ENCODE measurements at places on chromosomes 4 and X.

DNA sequence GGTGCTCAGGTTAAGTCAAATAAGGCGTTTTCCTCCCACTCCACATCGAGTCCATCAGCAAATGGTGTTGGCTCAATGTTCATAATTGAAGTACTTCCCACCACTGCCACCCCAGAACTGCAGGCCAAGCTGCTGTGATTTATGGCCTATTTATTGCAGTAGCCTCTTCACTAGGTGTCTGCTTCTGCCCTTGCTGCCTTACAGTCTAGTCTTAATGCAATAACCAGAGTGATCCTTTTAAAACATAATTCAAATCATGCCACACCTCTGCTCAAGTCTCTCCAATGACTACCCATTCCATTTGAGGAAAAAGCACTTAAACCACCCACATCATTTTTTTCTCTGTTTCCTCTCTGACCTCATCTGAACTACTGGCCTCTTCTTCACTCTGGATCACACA lies 220.3 kb downstream of the KCNIP4 start:
- no peak for DNase-seq

- DNase-seq = no peak
Measured at GRCh38 chr4:186105647-186106321, 1.3 kb downstream of the FAM149A start.

DNA sequence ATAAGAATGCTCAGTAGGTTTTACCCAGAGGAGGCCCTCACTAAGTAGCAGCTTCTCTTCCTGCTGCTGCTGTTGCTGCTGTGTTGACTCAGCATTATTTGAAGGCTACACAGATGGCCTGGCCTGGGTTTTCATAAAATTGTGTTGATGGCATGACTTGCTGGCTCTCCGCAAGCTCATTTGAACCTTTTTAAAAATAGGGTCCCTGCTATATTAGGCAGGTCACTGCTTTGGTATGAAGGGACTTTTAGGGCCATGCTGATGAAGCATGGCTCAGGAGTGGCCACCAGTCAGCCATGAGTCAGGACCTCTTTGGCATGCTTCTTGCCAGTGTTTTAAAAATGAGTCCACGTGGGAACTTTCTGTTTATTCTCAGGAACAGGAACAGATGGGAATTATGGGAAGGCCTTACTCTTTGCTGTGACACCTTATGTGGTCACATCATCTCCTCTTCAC lies 128.7 kb downstream of the MID1IP1 start:
- DNase-seq = no peak

- DNase-seq = no peak
Measured at GRCh38 chr4:153248641-153249198, 44.5 kb downstream of the TRIM2 start.

- DNase-seq = no peak
Measured at GRCh38 chr4:178205826-178206225, 763.6 kb upstream of the AGA start.

DNA sequence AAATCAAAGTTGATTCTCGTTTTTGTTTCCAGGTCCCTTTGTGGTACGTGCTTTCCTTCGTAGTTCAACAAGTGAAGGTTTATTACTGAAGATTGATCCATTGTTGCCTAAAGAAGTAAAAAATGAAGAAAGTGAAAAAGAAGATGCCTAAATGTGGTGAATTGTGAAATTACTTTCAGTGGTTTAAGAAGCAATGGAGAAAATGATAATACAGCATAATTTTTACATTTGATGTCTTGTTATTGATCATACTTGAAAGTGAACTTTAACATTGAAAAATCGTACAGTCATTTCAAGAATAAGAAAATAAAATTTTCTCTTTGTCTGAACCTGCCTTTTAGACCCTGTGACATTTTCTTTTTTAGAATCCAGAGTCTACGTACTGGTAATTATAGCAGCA lies 89.8 kb downstream of the MRPL1 start:
- DNase-seq = no peak

- DNase-seq = no peak
Measured at GRCh38 chrX:135347381-135348016, 38.2 kb downstream of the ETDC start.

DNA sequence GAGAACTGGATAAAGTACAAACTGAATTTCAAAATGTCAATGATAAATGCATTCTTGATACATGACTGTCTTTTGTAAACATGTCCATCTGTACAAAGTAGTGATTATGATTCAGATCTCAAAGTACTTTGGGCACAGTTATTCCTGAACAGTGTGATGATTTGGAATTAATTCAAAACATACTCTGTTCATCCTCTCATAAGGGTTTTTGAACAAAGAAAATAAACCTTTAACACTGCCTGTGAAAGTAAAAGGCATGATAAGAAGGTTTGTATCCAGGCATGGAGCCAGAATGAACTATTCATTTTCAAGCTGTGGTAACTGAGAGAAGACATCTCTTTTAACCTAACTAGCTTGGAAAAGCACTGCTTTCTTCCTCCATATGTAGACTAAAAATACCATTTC lies 883 bp upstream of the KLHL4 start:
- DNase-seq = no peak

GRCh38 chr4:763922-764321 lies 58.3 kb downstream of the PCGF3 start:
- DNase-seq = no peak

- no peak for DNase-seq
Measured at GRCh38 chrX:44735498-44735897, 108.3 kb upstream of the DUSP21 start.

DNA sequence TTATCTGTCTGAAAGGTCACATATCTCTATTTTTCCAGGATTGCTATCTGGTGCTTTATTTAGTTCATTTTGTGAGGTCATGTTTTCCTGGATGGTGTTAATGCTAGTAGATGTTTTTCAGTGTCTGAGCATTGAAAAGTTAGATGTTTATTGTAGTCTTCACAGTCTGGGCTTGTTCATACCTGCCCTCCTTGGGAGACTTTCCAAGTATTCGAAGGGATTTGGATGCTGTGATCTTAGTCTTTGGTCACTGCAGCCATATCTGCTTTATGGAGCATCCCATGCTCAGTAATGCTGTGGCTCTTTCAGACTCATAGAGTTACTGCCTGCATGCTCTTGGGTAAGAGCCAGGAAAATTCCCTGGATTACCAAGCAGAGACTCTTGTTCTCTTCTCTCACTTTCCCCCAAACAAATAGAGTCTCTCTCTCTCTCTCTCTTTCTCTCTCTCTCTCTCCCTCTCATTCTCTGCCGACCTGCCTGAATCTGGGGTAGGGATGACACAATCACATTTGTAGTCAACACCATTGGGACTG lies 130.0 kb downstream of the AR start:
- DNase-seq = no peak

- no peak for DNase-seq
Measured at GRCh38 chrX:48497871-48498270, 10.9 kb upstream of the PORCN start.

- DNase-seq = no peak
Measured at GRCh38 chr4:38387348-38387747, 276.7 kb upstream of the KLF3 start.

GRCh38 chrX:78822157-78822690 lies 74.7 kb downstream of the LPAR4 start:
- DNase-seq = no peak

DNA sequence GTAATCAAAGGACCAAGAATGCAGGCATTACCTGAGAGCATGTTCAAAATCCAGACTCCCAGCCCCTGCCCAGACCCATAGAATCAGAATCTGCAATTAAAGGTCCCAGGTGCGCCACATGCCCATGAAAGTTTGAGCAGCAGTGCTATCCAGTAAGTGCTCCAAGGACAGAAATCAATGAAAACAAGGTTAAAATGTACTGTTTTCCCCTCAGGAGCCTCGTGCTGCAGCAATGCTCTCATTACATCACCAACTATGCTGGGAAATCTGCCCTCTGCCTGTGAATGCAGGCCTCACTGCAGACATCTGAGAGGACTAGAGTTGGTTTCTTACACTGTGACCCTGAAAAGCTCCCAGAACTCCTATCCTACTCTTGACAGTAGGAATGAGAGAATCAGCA lies 21.1 kb downstream of the ANXA5 start:
- DNase-seq = no peak

- no peak for DNase-seq
Measured at GRCh38 chrX:134552351-134552750, 92.4 kb downstream of the HPRT1 start.

GRCh38 chrX:102964940-102965339 lies 27.9 kb downstream of the RAB40AL start:
- DNase-seq = no peak

- no peak for DNase-seq
Measured at GRCh38 chrX:10135561-10136399, 21.0 kb upstream of the CLCN4 start.

DNA sequence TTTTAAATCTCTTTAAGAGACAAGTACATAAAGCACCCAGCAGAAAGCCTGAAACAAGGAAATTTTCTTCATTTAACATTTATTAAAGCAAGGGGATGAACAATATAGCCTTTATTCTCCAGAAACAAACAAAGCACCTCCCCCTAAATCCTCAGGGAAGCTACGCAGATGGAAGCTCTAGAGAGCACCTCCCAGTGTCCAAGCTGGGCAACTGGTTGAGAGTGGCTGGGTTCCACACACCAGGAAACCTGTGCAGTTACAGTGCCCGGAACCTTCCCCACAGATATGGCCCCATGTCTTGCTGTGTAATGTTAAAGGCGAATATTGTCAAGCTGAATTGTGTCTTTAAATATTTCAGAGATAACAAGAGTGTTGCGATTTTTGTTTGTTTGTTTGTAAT lies 8.9 kb upstream of the TRIML1 start:
- DNase-seq = no peak

- DNase-seq = no peak
Measured at GRCh38 chr4:122781486-122781885, 45.1 kb upstream of the FGF2 start.

DNA sequence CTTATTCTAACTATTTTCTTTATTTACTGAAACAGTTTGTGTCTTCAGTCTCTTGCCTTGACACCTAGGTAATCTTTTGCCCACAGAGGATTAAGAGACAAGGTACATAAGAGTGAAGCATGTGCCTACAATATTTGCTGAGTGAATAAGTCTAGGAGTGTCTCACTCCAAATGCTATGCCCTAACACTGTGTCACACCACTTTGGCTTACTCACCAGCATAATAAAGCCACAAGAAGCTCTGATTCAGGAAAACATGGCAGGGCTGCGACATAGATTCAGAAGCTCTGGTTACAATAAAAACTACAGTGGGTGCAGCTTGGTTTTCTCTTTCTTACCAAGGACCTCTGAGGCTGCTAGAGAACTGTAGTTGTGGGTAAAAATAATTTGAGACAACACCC lies 127.1 kb downstream of the RBM46 start:
- no peak for DNase-seq

GRCh38 chrX:14235004-14235403 lies 205.3 kb upstream of the GEMIN8 start:
- no peak for DNase-seq

DNA sequence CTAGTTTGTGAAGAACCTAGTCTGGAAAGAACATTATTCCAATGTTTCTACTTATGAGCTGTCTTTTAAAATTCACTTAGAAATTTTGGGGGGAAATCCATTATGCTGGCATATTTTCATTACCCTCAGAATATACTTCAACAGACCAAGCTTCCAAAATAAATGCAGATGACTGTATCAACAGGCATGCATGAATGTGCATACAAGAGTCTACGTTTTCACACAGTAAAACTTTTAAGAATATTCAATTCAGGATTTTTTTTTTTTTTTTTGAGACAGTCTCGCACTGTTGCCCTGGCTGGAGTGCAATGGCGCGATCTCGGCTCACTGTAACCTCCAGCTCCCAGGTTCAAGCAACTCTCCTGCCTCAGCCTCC lies 49.7 kb downstream of the ABCG2 start:
- no peak for DNase-seq

GRCh38 chr4:174183259-174183658 lies 100.2 kb downstream of the FBXO8 start:
- no peak for DNase-seq

DNA sequence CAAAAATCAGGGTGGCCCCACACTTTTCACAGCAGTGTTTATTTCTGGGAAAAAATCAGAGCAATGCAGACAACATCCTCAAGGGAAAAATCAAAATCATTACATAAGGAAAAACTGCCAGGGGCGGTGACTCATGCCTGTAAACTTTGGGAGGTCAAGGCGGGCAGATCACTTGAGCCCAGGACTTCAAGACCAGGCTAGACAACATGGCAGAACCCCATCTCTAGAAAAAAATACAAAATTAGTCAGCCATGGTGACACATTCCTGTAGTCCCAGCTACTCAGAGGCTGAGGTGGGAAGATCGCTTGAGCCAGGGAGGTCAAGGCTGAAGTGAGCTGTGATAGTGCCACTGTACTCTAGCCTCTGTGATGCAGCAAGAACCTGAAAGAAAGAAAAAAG lies 102.8 kb downstream of the NAF1 start:
- DNase-seq = no peak

- DNase-seq = no peak
Measured at GRCh38 chr4:38223782-38224236, 263.6 kb downstream of the PTTG2 start.

GRCh38 chr4:116866106-116866505 lies 219.3 kb downstream of the TRAM1L1 start:
- no peak for DNase-seq

GRCh38 chr4:88097301-88097700 lies 61.1 kb downstream of the ABCG2 start:
- DNase-seq = no peak
